ENCODE measurements at places on chromosomes 5 and 9.
A peak's percentile ranks its signal among the peaks of the same experiment; 100 is the strongest.

- no peak for DNase-seq
Measured at GRCh38 chr9:134366223-134367031, 40.2 kb downstream of the RXRA start.

GRCh38 chr9:87644659-87645058 lies 81.3 kb upstream of the CTSL start:
- DNase-seq = no peak

DNA sequence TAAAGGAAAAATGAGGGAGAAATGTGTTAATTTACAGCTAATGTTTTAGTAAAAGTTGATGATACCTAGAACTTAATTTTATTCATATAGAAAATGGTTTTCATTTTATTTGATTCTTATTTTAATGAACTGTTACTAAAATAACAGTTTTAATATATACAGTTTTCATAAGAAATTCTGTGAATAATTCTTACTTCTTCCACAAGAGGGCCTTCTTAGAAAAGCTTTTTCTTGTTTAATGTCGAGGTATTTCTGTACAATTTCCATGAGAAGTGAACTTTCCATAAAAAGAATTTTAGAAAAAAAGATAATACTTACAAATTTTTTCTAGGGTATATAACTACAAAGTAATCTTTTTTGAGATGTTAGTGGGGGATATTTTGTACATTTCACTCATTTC lies 73.9 kb downstream of the KLF9 start:
- DNase-seq = no peak

GRCh38 chr5:1806974-1807373 lies 5.8 kb downstream of the NDUFS6 start:
- no peak for DNase-seq

DNA sequence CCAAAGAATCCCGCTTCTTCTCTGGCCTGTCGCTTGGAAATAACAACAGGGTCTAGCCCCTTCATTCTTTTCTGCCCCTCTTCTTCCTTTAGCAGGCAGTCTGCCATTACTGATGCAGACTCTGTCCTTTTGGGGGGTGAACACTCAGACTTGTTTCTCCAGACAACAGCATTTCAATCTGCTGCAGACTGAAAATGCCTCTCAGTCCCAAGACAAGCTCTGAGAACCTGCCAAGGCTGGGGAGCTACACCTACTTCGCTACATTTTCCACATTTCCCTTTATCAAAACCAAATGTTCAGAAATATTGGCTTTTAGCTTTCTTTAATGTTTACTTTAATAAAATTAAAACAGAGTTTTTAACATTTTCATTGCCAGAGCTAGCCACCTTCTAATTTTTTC lies 152.4 kb downstream of the MPDZ start:
- DNase-seq = no peak

GRCh38 chr5:140005145-140005591 lies 37.9 kb downstream of the NRG2 start:
- no peak for DNase-seq

GRCh38 chr5:169595172-169595820 lies 11.7 kb downstream of the SPDL1 start:
- DNase-seq = no peak

- no peak for DNase-seq
Measured at GRCh38 chr5:26761045-26761444, 277.3 kb downstream of the CDH9 start.

DNA sequence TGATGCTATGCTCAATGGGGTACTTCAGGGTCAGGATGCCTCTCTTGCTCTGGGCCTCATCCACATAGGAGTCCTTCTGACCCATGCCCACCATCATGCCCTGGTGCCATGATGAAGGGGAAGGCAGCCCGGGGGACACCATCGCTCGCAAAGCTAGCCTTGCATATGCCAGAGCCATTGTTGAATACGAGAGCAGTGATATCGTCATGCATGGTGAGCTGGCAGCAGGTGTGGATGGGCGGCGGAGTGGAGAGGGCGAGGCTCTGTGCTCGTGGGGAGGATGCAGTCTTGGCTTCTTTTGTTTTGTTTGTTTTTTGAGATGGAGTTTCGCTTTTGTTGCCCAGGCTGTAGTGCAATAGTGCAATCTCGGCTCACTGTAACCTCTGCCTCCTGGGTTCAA lies 17.2 kb upstream of the SPZ1 start:
- no peak for DNase-seq

DNA sequence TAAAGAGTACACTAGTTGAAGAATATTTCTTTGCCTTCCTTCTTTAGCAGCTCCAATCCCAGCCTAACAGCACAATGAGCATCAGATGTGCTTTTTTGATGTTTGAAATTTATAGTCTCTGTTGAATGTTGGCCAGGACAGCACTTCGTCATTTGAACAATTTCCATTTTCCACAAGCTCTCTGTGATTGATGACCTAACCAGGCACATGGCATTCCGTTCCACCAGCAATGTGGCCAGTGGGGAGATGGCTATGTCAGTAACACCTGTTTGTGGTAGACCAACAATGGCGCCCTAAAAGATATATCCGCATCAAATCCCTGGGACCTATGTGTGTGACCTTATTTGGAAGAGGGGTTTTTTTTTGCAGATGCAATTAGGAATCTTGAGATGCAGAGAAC lies 66.8 kb downstream of the PALM2AKAP2 start:
- no peak for DNase-seq

DNA sequence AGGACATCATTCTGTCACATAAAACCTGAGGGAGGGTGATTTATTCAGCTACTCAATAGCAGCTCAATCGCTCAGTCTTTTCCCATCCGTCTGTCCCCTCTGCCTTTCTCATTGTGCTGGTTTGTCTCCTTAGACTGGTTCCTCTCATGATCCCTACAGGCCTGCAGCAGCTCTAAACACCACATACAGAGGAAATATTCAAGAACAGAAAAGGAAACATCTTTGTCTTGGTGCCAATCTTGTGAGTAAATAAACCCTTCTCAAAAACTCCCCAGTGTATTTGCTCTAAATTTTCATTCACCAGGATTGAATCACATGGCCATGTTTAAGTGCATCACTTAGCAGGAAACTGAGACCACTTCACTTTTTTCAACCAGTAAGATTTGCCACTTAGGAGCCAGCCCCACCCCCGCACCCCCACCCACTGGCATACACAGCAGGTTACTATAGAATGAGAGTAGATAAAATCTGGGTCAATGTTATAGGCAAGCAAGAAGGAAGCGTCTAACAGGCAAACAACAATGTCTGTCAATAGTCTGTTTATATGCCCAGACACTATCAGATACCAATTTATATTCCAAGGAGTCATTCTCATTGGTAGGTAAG lies 895.5 kb upstream of the DMAC1 start:
- no peak for DNase-seq

DNA sequence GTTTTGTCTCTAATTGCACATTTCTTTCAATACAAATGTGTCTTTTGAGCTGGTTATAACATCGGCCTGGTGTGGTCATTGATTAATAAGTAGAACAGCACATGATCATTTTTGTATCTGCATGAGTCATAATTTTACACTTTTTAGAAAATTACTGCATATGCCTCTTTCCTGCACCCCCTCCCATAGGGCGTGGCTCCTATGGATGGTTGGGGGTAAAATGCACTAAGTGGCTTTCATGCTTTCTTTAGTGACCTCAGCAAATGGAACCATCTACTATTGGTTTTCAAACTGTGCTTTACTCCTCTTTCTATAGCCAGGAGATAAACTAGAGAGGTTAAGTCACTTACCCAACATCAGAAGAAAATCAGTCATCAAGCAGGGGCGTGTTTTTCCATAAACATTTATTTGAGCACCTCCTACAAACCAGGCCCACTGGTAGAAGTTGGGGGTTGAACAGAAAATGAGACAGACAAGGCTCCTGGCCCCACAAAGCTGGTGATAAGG lies 3.8 kb downstream of the ANXA6 start:
- DNase-seq = no peak

DNA sequence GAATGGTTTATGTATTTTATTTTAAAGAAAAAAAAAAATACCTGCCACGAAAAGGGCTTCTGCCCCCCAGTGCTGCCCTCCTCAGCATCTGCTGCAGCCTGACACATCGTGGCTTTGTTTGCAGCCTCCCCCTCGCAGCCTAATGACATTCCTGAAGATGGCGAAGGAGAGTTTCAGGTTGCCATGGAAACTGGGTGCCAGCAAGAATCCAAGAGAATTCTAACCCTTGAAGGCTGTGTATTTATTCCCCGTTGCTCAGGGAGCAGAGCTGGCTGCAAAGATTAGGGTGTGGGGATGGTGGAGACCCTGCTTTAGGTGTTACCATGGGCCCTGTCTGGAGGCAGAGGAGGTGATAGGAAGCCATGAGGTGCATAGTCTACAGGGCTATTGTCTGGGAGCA lies 126.6 kb downstream of the NSG2 start:
- DNase-seq = no peak

DNA sequence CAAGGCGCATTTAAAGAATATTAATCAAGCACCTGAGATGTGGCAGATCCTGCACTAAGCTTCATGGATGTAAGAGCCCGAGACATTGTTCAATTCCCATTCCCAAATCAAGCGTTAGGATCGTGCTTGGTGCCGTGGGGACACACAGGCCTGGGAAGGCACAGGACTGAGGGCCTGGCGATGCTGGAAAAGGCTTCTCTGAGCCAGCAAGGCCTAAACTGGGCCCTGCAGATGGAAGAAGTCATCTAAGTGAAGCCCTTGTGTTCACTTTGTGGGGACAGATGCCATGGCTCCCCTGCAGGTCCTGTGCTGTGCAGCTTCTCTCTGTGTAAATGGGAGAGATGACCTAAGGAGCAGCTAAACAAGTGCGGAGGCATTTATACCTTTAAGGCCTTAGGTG lies 83.9 kb downstream of the LIFR start:
- no peak for DNase-seq

DNA sequence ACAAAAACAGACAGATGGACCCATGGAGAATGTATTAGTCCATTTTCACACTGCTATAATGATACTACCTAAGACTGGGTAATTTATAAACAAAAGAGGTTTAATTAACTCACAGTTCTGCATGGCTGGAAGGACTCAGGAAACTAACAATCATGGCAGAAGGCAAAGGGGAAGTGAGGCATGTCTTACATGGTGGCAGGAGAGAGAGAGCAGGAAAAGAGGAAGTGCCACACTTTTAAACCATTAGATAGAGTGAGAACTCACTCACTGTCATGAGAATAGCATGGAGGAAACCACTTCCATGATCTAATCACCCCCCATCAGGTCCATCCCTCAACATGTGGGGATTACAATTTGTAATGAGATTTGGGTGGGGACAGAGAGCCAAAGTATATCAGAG lies 808.9 kb downstream of the CDH12 start:
- no peak for DNase-seq

DNA sequence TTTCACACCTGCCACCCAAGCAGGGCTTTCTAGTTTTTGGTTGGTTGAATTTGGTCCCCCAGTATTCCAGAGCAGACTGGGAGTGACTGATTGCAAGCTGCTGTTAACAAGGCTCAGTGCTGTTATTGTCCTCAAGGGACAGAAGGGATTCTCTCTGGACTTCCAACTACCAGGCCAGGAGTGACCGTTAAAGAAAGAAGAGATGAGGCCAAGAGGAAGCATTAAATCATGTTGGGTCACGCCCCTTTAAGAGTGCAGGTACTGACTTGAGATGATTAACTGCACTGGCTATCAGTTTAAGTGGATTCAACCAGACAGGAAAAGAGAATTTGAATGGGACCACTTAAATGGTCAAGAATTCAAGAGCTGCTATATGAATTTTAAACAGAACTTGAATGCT lies 220.8 kb upstream of the PCSK5 start:
- DNase-seq = no peak

DNA sequence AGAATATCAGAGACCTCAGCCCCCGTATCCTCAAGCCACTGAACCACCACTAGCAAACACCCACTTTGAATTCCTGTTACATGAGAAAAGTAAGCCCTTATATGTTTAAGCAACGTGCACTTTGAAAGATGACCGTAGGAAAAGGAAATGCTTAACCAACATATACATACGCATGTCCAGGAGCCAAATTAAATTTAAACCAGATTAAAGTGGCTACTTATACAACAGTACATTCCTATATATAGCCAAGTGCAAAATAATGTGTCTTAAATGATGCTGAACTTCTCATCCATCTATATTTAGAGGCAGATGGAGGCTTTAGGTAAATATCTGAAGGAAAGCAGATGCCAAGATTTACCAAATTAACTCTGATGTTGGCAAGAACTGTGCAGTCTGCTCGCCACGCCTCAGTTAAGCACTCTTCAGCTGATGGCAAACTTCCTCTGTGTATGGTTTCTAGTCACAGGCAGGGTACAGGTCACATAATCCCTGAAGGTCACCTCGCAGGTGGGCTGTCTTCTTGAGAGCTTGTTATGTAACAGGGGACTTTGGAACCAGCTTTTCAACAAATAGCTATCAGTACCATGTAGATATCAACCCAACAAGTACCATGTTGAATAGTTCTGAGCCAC lies 8.6 kb downstream of the GCNT4 start:
- no peak for DNase-seq

- DNase-seq = no peak
Measured at GRCh38 chr9:132447346-132447745, 37.3 kb downstream of the CFAP77 start.

DNA sequence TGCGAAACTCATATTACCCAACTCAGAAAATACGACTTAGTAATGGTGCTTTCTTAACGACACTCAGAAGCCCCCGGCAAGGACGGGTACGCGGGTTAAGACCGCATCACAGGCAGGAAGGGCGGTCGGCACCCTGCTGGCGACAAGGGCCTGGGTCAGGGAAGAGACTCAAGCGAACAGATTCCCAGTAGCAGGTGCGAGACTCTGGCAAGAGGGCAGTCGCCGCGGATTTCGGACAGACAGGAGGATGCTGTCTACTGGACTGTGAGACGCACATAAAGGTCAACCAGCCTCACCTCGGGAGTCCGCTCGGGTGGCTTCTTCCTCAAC lies 398 bp downstream of the RAPGEF6 start:
- DNase-seq = peak; percentile 14

GRCh38 chr5:88785746-88786565 lies 97.0 kb downstream of the MEF2C start:
- no peak for DNase-seq

DNA sequence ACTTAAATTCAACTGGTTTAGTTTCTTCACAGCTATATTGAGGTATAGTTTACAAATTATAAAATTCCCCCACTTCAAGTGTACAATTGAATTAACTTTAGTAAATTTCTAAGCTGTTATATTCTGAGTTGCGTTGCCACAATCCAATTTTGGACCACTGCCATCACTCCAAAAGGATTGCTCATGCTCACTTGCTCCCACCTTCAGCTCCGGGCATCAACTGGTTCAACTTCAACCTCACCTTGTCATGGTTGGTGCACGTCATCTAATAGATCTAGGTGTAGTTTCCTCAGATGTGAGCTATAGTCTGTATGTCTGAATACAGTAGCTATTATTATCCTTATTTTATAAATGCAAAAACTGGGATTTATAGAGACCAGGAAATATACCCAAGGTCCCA lies 942.5 kb upstream of the WWC1 start:
- DNase-seq = no peak

GRCh38 chr9:119273984-119274665 lies 95.1 kb downstream of the BRINP1 start:
- DNase-seq = no peak

GRCh38 chr9:112000743-112001142 lies 104.1 kb downstream of the UGCG start:
- no peak for DNase-seq
